NCI-H2227 treated with DMSO at 0.1 percent for 48 hours (cell line): ENCODE measurements at places on chromosomes 11 and 22.

- no peak for DNase-seq
These were observed 12.9 kb downstream of the USP28 start for GRCh38 chr11:113862435-113862834.

DNA sequence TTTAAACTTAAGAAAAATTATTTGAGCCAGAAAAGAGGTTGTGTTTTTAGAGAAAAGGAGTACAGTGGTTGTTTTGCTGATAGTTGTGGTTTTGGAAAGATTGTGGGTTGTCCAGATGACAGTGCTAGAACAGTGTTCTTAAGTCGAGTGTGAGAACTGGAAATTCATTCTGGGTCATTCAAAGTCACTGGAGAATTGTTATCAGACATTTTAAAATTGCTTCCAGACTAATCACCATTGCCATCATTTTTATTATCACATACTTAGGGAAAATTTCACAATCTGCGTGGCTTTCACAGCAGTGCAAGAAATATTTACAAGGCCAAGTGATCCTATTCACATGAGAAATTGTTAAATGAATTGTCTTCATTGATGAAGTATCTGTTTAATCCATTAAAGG, 242.2 kb upstream of the DDI1 start:
- DNase-seq: no peak

DNA sequence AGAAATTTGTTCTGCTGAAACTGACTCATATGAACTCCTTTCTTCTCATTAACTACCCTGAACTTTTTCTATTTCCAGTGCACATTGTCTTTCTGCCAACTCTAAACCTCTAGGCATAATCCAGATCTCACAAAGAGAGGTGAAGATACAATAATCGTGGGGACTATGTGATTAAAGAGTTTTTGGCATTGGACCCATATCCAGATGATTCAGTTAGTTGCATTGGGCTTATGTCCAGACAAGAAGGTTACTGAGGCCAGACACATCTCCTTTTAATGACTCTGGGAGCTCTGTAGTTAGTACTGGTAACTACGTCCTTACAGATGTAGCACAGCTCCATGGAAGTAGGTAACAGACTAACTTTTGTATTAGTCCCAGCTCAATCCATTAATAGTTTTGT, 273.0 kb downstream of the CASP12 start:
- no peak for DNase-seq

DNA sequence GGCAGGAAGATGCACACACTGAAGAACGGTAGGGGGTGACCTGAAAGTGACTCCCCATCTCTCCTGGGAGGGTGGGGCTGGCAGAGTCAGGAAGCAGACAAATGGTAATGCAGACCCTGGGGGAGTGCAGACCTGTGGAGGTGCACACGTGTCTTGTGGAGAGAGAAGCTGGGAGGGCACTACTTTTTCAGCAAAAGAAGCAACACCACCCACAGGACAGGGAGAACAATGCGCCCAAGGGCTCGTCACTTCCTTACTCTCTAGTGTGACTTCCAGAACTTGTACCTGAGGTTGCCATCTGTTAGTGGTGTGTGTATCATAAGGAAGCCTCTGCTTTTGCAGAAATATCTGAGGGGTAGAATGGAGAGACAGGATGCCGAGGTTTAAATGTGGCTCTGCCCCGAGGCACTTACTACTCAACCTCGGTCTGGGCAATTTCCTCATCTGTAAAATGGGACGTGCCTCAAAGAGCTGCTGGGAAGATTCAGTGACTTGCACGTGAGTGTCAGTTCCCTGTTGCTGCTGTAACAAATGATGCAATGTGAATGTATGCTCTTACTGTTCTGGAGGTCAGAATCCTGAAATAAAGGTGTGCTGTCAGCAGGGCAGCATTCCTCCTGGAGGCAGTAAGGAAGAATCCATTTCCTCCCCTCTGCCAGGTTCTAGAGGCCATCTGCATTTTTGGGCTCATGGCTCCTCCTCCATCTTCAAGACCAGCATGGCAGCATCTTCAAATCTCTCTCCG, 323.4 kb downstream of the SHANK2 start:
- DNase-seq: no peak

DNA sequence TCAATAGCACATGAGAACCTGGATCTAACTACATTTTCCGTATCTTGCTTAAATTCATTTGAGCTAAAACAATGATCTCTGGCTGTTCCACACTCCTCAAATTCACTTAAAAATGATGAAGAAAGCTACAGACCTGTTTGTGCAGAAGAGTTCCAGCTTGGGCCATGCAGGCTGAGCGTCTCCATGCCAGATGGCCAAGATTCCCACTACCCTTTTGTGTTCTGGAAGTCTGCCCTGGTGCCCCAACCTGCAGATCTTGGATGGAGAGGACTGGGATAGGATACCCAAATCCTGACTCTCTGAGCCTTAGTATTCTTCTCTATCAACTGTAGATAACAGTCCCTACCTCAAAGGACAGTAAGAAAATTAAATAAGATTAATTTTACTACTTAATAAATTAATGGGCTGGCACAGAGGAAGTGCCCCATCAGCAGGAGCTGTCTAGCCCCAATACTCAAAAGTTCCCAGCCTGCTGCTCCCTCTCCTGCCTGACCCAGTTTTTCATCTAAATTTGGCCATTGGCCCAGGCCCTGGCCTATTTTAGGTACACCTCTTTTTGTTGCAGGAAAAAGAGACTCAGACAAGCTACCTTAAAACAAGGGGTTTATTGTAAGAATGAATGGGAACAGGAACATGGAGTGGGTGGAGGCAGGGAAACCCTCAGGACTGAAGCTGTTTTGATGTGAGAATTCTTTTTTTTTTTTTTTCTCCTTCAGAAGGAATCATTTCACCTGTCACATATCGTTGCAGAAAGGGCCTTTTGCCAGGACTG, 81.4 kb upstream of the GRK3 start:
- no peak for DNase-seq

DNA sequence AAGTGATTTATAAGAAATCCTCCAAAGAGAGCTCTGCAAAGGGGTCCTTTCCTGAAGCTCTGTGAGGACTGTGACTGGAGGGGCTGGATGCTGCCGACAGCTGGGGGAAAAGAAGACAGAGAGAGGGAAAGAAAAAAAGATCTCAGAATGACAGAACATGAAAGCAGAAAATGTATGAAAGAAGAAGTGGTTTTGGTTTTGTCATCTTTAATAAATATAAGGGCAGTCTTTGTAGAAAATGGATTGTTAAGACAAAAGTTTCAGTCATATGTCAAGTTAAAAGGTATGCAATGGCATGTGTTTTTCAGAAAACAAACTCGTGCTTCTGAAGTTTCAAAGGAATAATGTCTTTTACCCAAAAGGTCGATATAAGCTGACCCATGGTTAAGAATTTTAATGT, 105.5 kb downstream of the CCDC83 start:
- DNase-seq: no peak

- DNase-seq: no peak
These were observed 17.3 kb upstream of the CD82 start for GRCh38 chr11:44548032-44548695.

DNA sequence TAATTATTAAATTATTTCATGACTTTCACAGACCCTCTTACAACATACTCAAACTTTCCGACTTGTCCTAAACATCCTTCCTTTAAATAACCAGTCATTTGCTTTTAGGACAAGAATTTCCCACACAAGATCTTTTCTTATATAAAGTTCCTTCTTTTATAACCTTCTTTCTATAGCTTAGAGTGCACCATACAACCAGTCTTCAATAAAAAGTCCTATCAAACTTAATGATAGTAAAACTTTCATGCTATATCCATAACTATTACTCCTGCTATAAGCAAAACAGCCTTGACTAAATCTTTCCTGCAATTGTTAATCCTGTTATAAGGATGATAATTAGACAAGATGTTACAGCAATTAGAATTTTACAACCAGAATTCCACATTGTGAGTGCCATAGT, 47.4 kb downstream of the ZNF280B start:
- DNase-seq: no peak

DNA sequence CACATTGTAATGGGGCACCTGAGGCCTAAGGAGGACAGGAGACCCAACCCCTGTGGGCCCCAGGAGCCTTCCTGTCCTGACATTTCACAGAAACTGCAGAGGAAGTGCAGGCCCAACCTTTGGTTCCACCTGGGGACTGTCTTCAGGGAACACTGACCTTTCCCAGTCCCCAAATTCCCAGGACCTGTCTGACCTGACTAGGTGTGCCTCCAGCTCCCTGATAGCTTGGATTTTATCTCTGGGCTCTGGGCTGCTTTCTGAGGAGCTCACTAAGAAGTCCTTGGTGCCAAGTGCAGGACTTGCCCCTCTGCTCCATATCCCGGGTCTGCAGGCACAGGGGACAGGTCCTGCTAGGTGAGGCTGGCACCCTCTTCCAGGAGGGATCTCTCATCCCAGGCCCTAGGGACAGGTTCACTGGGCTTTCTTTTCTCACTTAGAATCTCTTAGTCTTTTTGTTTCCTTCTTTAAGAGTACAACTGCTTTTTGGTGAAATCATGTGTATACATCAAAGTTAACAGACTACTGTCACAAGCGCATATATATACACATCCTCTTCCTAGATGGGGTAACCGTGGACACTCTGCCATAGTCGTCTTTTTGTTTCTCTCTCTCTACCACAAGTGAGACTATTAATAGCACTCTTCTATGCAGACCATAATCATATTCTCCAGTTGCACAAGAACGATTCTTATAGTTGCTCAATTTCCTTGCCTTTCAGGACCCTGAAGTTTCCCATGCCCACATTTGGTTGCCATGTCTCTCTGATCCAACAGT, 72.0 kb upstream of the IGLL5 start:
- no peak for DNase-seq

DNA sequence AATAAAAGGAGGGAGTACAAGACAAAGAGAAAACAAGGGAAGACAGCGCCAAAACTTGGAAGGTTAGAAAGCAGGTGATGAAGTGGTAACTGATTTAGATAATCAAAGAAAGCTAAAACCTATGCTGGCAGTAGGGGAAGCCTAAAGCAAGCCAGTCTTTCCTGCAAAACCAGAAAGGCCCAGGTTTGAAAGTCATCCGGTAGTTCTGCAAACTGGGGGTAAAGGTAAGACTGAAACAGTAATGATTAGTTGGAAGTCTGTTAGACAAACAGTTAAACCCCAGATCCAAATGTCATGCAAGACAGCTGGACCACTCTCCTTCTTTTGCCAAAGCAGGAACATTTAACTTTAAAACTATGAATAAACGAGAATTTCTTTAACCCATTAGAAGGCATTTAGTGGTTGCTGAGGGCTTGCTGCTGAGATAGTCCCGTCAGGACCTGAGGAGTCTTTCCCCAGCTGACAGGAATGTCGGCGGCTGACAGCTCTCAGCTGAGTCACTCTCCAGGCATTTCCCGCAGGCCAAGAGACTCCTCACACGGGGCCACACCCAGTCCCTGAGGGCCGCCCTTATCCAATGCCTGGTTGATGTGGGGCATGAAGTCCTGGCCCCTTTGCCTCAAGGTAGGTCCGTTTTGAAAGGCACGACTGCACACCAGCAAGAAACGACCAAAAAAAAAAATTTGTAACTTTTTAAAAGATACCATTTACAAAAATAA, 36.3 kb upstream of the CFAP300 start:
- no peak for DNase-seq

DNA sequence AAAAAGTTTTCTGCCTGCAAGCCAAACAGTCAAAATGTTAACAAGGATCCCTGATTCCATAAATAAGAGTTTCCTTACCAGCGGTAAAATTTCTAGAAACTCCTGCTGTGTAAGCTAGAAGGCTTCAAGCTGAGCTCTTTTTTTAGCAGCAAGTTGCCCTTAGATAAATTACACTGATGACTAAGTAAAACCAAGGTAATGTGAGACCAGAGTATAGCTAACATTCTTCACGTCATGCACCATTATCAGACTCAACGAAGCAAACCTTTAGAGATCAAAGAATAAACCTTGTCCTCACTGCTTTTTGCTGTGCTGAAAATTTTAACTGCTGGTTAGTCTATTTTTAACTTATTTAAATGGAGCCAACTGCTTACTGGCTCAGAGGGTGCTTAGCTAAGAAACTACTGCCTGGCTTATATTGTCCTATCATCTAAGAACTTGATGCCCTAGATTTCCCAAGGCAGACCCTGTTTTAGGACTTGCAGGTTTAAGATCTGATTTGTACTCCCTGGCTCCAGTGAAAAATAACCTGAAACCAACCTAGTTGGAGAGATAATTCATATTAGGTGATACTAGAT, 900.7 kb downstream of the JRKL start:
- DNase-seq: no peak

DNA sequence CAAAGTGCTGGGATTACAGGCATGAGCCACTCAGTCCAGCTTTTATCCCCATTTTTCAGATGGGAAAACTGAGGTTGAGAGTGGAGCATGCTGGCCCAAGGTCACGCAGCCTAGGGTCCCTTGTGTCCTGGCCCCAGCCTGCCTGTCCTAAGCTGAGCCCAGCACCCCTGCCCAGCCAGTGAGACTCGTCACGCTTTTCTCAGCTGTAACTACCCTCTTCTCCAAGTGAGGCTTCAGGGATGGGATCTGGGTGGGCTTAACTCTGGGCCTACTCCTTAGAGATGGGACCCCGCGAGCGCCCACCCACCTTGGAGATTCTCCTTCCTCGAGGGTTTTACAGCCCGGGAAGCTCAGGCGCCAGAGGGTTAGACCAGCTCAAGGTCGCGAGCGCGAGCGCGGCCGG, 390 bp upstream of the TMEM151A start:
- no peak for DNase-seq

- no peak for DNase-seq
These were observed 5.3 kb downstream of the SLC37A2 start for GRCh38 chr11:125068368-125068767.
